ENCODE measurements at places on chromosomes 2 and 18.

GRCh38 chr2:15133461-15133860 lies 427.7 kb downstream of the NBAS start:
- no peak for DNase-seq

GRCh38 chr2:191629976-191630712 lies 47.8 kb upstream of the NABP1 start:
- no peak for DNase-seq

DNA sequence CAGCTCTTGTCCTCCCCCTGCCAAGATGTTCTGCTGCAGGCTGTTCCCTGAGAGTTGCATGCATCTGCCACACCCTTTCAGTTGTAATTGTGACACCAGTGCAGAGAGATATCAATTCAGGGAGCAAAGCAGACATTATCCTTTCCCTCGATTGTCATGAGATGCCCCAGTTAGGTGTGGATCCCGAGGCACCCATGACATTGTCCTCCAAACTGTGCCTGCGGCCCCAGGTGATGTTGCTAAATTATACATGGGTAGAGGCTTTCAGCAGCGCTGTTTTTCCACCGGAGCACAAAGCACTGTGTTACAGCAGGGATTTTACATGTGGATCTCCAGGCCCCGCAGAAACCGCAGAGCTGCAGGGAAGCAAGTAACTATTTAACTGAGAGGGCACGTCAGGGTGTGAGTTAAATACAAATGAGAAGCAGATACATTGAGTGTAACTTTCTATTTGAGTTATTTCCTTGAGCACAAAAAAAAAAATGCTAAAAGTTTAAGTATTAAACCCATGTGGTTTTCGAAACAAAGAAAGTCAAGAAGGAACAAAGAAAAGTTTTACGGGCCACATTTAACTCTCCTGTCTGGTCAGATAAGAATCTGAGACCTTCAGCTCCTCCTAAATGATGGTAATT lies 90.3 kb upstream of the BCL2L11 start:
- no peak for DNase-seq

GRCh38 chr18:51108330-51108729 lies 78.3 kb downstream of the SMAD4 start:
- no peak for DNase-seq

GRCh38 chr2:26177122-26177521 lies 4.2 kb downstream of the GAREM2 start:
- DNase-seq, result no peak

GRCh38 chr2:109144721-109145120 lies 15.7 kb downstream of the SH3RF3 start:
- DNase-seq, result no peak

GRCh38 chr18:73879328-73879727 lies 268.3 kb downstream of the FBXO15 start:
- no peak for DNase-seq

- no peak for DNase-seq
Measured at GRCh38 chr2:144520756-144521487, 1.0 kb upstream of the ZEB2 start.

DNA sequence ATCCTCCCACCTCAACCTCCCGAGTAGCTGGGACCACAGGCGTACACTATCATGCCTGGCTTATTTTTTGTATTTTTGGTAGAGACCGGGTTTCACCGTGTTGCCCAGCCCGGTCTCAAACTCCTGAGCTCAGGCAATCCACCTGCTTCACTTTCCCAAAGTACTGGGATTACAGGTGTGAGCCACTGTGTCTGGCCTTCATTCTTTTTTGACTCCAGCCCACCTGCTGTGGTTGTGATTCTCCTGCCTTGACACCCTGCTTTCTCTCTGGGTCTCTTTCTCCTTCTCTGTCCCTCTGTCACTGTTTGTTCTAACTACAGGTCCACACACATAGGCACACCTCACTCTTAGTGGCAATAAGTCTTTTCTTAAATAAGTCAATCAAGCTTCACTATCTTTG lies 85.3 kb downstream of the FTCDNL1 start:
- DNase-seq, result no peak

DNA sequence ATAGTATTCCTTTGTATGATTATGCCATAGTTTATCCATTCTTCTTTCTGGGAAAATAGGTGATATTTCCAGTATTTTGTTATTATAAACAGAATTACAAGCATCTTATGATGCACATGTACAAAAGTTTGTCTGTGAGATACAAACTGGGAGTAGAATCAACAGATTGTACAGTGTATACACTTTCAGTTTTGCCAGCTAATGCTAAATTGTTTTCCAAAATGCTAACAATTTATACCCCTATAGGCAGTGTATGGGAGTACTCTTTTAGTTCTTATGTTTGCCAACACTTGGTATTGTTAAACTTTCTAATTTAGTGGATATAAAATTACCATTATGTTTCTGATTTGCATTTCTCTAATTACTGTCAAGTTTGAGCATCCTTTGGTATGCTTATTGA lies 31.0 kb upstream of the TNFRSF11A start:
- DNase-seq, result no peak

- no peak for DNase-seq
Measured at GRCh38 chr18:21747764-21748693, 7.4 kb downstream of the MIB1 start.
